ENCODE measurements at places on chromosomes 5 and 9.

GRCh38 chr9:8764051-8764450 lies 964.5 kb upstream of the DMAC1 start:
- no peak for DNase-seq

- DNase-seq: peak; percentile 73
Measured at GRCh38 chr5:77560677-77561263, 68.7 kb upstream of the WDR41 start.

DNA sequence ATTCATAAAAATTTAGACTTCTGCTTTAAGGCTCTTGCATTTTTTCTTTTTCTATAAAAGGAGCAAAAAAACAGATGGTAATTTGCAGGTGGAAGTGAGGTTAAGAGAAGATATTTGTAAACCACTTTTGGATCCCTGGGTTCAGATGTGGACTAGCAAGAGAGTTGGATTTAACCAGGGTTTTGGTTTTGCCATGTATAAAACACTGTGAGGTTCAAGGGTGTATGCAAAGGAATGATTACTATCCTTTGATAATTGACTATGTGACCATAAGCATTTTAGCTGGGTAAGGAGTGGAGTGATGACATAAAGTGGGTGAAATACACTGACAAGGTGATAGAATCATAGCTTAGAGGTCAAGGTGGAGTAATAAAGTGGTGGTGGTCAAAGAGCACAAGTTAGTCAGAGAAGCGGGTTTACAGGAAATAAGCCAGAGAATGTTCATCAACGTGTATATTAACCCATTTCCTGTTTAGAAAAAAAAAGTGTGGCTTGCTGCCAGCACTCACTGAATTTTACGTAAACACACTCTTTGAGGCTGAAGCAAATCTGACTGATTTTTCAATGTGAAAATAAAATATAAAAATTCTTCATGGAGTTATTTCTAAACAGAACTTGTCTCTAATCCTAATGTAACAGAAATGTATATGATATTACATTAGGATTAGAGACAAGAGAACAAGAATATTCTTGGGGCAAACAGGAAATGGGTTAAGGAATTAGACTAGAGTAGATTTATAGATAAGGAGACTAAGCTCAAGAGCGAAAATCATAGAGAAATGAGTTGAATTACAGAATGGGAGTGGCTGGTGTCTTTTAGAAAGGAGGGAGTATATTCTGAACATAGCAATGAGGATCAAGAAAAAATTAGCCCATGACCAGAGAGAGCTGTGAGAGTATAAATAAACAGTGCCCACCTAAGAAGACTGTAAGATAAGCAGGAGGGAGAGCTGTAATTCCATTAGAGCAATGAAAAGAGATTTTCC lies 74.5 kb downstream of the CDKN2A start:
- no peak for DNase-seq

DNA sequence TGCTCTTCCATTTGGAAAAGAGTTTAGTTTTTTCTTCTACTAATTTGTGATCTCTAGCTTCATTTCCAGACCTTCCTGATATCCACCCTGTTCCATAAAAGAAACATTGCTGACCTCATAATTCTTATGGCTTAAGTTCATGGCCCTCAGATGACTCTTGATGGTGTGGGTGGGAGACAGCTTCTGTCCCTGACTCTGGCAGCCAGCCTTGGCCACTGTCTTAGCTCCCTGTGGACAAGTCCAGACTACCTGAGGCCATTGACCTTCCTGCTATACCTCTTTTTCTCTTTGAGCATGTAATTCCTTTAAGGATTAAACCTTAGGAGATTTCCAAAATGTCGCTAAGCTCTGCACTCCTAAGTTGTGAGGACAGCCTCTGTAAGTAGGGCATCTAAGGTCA lies 101.1 kb upstream of the DAP start:
- no peak for DNase-seq

DNA sequence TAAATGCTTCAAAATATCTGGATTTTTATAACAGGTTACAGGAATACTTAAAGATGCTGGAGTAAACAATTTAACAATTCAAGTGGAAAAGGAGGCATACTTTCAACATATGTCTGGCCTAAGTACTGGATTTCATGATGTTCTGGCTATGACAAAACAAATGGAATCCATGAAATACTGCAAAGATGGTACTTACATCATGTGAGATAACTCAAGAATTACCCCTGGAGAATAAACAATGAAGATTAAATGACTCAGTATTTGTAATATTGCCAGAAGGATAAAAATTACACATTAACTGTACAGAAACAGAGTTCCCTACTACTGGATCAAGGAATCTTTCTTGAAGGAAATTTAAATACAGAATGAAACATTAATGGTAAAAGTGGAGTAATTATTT lies 35.6 kb downstream of the SLC30A5 start:
- DNase-seq: no peak

DNA sequence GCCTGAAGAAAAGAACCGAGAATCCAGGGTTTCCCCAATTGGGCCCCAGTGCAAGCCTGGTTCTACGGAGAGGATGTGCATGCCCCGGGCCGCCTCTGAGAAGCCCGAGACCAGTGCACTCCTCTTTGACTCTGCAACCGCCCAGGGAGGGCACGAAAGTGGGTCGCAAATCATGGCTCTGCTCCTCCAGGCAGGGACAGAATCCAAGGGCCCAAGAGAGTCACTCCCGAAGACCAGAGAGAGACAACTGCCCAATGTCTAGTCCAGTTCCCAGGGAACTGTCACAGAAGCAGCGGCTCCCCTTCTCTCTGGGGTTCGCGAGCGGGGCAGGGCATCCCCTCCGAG lies 107.8 kb downstream of the PSD2 start:
- DNase-seq: no peak

DNA sequence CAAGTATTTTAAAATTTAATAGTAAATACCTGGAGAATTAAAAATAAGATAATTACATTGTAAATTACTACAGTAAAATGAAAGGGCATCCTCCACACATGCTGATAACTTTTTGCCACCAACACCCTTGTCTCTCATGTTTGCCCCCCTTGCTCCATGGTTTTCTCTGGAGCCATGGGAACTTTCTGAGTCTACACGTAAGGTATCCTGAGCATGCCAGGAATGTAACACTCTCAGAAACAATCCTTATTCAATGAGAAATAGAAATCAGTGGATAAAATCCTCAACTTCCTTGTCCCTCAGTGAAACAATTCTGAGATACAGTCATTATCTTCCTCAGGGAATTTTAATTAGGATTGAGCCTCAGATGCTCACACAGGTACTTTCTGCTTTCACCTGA lies 108.9 kb downstream of the IZUMO3 start:
- DNase-seq: no peak

DNA sequence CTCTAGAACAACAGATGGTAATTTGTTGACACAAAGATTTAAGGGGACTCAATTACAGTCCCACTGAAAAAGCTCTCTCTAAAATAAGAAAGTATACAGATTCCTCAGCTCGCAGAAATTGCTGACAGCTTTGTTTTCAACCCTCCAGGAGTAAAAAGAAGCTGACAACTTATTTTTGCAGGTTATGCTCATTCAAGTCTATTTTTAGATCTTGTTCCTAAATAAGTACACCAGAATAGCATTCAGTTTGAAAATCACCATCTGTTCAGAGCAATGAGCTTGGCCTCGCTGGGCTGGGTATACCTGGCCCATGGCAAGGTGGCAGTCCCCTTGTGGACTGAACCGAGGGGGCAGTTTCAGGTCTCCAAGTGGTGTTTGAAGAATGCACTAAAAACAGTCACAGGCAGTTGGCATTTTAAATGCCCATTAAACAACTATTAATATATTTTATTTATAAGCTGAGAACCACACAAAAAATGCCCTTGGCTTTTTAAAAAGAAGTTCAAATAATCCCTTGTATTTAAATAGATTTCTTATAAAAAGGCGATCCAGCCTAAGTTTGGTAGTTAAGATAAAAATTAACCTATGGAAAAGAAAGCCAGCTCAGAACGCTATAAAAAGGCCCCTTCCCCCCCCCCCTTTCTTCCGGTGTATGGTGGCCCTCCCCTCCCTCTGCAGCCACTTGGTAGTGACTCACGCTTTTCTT lies 169.2 kb downstream of the AUH start:
- DNase-seq: peak; percentile 94

DNA sequence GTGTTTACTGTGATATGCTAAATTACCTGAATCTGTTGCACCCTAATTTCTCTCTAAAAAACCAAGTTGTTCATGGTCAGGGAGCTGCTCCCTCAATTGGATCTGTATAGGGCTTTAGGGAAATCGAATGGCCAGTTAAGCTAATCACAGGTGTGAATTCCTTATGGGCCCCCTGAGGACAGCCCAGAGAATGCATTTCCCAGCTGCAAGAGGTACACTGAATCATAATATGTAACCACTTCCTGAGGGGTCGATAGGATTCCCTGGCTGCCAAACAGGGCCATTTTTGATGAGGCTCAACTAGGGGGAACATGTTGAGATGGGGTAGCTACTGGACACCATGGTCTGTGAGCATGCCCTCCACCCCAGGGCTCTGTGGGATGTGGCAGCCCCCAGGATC lies 478.6 kb downstream of the CCDC171 start:
- DNase-seq: no peak

- DNase-seq: no peak
Measured at GRCh38 chr9:127133739-127134167, 11.3 kb upstream of the ANGPTL2 start.

DNA sequence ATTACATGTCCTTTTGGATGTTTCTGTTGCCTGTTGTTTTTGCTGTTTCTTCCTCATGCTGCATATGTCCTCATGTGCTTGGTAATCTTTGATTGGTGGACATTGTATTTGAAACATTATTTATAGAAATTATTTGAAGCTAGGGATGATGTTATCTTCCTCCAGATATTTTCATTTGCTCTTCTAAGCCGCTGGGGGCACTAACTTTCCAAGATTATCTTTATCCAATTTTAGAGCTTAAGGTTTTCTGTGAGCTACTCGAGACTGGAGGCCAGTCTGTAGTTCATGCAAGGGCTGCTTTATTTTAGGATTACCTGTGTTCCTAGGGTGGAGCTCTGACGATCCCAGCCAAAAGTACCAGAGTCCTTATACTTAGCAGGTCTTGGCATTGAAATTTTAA lies 40.9 kb downstream of the STX17 start:
- peak; percentile 56 for DNase-seq

GRCh38 chr9:87178302-87178701 lies 231.0 kb upstream of the GAS1 start:
- DNase-seq: no peak

DNA sequence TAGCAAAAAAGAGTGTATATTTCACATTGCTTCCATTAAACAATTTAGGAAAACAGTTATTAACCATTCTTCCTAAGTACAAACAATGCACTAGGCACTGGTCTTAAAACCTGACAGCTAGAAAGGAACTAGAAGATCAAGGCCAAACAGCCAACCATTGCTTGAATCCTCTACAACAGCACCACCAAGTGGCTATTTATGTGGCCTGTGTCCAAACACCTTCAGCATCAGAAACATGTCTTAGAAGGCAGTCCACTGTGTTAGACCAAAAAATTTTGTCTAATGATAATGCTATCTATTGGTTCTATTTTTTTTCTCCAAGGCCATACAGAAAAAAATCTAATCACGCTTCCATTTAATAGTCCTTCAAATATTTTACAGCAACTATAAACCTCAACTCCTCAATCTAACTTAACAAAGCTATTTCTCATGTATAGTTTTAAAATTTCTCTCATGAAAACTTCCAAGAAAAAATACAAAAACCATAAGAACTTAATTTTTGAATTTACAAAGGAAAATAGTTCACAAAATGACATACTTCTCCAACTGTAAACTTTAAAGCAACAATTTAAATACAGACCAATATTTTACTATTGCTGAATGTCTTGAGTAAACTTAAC lies 36.1 kb downstream of the CAAP1 start:
- peak; percentile 68 for DNase-seq

GRCh38 chr9:16282216-16282615 lies 588.3 kb downstream of the BNC2 start:
- no peak for DNase-seq

DNA sequence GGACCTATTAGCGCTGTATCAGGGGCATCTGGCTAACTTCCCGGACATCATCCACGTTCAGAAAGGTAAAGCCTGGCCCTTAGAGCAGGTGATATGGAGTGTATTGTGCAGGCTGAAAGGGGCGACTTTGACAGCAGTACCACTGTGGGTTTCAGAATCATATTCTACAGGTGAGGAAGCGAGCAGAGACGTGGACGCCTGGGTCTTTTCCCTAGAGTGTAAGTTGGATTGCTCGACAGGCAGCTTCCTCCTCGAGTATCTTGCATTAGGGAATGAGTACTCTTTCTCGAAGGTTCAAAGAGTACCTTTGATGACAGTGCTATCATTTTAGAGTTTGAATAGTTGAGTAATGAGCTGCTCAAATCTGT lies 1.9 kb downstream of the SNX18 start:
- DNase-seq: no peak

- no peak for DNase-seq
Measured at GRCh38 chr9:65458465-65458864, 173.5 kb upstream of the FOXD4L5 start.

DNA sequence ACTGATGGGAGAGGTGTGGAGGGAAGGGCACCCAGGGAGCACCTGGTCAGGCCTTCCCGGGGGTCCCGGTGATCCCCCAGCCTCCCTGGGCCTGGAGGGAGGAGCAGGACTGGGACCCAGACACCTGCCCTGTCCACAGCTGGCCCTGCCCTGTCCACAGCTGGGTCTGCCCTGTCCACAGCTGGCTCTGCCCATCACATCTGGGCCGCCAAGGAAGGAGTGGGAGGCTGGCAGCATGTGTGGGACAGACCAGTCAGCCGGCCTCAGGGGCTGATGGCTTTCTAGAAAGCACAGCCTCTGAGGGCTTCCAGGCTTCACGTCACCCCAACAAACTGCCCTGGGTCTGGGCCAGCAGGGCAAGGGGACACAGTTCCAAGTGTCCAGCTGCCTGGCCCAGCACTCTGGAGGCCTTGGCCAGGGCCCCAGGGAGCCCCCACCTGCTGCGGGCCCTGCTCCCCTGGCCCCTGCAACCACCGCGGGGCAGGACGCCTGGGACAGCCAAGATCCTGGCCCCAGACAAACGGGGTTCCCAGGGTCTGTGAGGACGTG lies 12.2 kb downstream of the DNLZ start:
- DNase-seq: no peak
